ENCODE measurements at places on chromosomes 13 and 19. TPM values are rescaled to one million over a fixed set of nuclear protein-coding genes. Genes with fewer than 3 reads are reported as not detected.

ADAT3 gene
- total RNA-seq, result 13.9 TPM

DCT gene
- 0.10 TPM for total RNA-seq

PNMA8B gene
- 0.32 TPM for total RNA-seq

SHISA7 gene
- not detected for total RNA-seq

SMAD9 gene
- total RNA-seq, result not detected

IZUMO2 gene
- not detected for total RNA-seq
